ENCODE measurements at places on chromosomes 4 and X.

- DNase-seq, result no peak
Observed at GRCh38 chrX:54695231-54695630, 102.8 kb downstream of the ITIH6 start.

DNA sequence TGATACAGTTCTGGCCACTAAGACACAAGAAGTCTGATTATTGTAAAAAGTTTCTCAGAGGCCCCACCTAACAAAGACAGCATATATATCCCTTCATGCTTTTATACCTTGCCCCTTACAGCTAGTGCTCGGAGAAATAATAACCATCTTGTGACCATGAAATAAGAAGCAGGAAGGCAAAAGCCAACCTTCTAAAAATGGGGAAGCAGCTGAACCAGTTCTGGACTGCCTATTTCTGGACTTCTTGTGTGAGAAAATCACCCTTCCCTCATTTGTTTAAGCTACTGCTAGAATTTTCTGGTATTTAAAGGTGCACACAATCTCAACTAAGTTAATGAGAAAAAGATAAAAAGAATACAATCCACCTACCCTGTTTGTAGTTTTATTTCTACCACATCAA is 87.5 kb downstream of the CNOT6L start:
- DNase-seq, result no peak

DNA sequence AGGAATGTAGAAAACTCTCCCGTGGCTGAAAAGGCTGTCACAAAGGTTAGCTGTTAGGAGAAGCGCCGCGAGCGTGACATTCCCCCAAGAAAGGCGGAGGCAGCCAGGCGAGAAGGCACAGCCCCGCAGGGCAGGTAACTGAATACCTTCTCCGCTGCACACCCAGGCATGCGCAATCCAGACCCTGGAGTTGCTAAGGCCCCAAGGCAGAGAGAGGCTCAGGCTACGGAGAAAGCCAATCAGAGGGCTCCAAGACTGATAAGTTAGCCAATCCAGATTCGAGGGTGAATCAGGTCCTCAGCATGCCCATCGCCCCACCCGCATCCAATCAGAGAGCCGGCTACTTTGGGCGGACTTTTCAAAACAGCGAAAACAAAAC is 485 bp upstream of the CCNG2 start:
- DNase-seq, result peak; percentile 97

- DNase-seq, result no peak
Observed at GRCh38 chrX:146907391-146908240, 93.1 kb upstream of the CXorf51A start.

- DNase-seq, result no peak
Observed at GRCh38 chr4:14867847-14868246, 134.4 kb upstream of the CPEB2 start.

DNA sequence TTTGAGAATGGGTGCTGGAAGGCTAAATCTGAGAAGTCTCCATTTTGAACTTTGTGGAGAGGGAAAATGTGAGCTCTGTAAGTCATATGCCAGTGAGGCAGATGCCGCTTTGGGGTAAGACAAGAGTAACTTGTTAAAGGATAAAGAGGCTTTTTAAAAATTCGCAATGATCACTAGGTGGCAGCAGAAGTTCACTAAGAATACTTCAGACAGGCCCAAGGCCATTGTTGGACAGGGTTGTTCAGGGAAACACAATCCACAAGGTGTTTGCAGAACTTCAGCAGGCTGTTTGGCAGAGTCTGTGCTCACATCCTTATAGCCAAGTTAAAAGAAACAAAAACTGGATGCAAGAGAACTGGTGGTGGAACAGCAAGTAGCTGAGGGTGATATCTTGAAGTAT is 13.7 kb upstream of the PIGA start:
- no peak for DNase-seq

DNA sequence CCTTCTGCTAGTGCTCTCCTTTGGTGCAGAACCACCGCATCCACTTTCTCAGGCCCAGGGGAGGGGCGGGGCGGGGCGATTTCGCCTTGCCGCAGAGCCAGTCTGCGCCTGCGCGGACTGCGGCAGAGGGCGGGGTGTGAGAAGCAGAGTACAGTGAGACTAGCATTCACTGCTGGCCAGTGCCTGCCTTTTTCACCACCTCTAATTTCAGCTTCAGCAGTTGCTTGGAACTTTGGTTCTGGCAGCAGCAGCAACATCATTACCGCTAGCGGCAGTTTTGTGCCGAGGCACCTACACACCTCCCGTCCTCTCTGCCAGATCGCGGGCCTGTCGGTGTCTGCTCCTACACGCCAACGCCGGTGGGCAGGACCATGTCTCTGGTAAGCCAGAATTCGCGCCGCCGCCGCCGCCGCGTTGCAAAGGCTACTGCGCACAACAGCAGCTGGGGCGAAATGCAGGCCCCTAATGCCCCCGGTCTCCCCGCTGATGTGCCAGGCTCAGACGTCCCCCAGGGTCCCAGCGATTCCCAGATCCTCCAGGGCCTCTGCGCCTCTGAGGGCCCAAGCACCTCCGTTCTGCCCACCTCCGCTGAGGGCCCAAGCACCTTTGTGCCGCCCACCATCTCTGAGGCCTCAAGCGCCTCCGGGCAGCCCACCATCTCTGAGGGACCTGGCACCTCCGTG is at the start of gene MAGEE1:
Gene MAGEE1, plus strand, starts transcription at position 151 of the 683 bp plus-strand sequence. Its CDS starts 221 bp downstream, at position 372.
- DNase-seq, result peak; percentile 46

- DNase-seq, result no peak
Observed at GRCh38 chr4:98519268-98519977, 139.0 kb downstream of the TSPAN5 start.

All from stimulated activated CD8-positive, alpha-beta memory T cell treated with anti-CD3 and anti-CD28 coated beads, Interleukin-4, amount 100 ng/mL, for 4 hours (primary cell).